ENCODE measurements at places on chromosomes 1 and 21.
A peak's percentile ranks its signal among the peaks of the same experiment; 100 is the strongest.

DNA sequence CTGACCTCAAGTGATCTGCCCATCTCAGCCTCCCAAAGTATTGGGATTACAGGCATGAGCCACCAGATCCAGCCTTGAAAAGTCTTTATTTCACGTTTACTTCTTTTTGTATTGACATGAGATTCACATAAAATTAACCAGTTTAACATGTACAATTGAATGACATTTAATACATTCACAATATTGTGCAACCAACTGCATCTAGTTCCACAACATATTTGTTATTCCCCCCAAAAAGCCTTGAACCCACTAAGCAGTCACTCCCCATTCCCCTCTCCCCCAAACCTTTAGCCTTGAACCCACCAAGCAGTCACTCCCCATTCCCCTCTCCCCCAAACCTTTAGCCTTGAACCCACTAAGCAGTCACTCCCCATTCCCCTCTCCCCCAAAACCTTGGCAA lies 62.0 kb downstream of the ACBD6 start:
- no peak for DNase-seq

- DNase-seq: no peak
These were observed 123.0 kb downstream of the TNR start for GRCh38 chr1:175620376-175620775.

DNA sequence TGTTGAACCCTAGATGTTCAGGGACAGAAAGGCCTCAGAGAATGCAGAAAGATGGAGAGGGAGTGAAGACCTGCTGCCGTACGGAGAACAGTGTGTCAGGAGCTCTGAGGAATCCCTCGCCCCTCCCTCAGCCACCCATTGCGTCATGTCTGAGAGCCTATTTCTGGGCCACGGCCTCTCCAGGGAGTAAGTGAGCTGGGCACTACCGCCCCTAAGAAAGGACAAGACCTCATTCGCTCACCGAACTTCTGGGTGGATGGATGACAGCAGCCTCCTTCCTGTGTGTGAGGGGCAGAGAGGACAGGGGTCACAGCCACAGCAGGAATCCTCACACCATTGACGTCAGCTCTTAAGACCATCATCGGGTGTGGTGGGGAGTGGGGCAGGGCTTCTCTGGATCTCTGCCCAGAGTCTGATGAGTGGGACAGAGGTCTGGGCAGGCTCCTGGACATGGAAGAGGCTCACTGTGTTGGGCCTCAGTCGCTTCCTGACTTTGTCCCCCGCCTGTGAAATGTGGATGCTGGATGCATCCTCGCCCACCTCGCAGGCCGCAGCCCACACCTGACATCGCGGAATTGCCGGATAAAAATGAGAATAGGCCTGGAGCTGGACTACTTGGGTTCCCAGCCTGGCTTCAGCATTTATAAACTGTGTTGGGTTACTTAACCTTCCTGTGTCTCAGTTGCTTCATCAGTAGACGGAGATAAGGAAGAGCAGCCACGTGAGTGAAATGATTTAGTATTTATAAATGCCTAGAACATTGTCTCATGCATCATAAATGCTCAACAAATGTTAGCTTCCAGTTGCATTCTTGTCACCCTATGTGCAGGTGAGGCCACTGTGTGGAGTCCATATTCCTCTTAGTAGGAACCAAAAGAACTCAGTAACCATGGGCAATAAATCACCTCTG lies 238.6 kb downstream of the TRABD2B start:
- no peak for DNase-seq

- DNase-seq: no peak
These were observed 35.1 kb downstream of the CATSPERE start for GRCh38 chr1:244496186-244496585.

DNA sequence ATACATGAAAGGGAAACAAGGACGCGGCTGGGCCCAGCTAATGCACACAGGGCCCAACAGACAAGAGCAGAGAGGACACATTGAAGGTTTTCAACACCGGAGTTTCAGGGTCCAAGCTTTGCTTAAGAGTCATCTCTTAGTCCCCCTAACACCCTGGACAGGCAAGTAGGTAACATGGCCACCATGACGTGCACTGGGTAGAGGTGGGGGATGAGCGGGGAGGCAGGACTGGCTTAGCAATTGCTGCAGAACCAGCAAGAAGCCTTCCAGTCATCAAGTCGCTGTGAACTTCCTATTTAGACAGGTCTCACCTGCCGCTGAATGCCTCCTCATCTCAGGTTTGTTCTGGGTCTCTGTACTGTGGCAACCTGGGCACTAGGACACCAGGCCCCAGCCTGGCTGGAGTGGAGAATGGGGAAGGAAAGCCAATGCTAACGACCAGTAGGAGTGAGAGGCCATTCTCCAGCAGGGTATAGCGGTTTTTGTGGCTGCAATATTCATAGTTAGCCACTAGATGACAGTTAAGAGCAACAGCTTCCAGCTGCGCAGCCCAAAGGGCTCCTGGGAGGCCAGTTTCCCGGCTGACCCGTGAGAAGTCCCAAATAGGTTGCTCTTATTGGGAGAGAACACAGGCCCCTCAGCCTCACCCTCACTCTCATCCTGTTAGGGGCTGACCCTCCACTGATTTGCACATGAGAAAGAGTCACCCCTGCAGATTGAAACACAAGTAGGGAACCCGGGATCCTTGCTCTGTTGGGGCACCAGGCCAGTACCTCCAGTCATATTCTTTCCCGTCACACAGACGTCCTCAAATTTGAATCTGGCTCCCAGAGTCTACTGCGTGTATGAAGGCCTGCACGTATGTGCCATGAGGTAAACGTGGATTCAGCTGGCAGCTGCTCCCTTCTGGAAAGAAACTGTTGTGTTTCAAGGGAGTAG lies 6.0 kb upstream of the PIGC start:
- DNase-seq: peak; percentile 27

Data from DND-41 (cell line).